Gastroesophageal sphincter (tissue), 4 donors: ENCODE measurements at places on chromosomes 3 and 15.
A peak's percentile ranks its signal among the peaks of the same experiment; 100 is the strongest.

DNA sequence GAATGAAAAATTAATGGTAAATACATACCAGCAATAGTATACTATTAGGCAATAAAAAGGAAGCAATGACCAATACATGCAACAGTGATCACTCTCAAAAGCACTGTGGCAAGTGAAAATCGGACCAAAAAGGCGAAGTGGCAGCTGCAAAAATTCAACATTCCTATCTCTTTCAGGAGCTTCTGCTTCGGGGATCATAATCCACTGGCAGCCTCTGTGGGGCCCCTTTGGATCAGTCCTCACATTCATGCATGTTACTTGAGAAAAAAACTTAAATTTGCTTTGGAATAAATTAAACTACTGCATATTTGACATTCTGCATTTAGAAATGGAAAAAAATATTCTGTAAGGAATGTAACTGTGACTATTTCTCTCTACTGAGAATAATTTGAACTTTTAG is 425.6 kb downstream of the NR2F2 start:
- no peak for ATAC-seq

DNA sequence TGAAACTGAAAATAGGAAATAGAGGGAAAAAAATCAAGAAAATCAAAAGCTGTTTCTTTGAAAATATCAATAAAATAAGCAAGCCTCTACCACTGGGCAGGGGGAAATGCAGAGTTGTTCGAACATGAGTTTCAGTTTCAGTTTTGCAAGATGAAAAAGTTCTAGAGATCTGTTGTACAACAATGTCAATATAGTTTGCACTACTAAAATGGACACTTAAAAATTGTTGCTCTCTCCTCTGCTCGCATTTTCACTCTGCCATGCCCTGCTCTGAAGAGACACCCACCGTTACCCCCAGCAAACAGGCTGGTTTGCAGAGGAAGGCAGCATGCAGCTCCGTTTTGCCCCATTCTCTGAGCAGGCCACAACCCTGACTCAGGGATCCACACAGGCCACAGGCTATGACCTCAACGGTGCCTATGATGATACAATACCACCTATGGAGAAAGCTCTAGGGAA is 64.5 kb downstream of the ZNF148 start:
- no peak for ATAC-seq

DNA sequence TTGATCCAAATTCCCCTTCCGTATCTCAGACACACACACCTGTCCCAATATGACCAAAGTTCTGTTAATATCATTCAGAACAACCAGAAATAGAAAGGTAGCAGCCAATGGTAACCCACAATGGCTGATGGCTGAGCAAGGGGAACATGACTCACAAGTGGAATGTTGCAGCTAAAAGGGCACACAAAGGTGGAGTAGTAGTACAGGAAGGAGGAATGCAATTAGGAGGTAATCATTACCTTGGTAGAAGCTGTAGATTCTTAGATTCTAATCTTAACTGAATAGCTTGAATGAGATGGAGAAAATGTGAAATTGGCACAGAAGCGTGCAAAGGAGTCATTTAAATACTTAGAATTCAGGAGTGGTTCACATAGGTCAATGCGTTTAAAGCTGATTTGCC is 347.9 kb downstream of the NR2F2 start:
- no peak for ATAC-seq

- ATAC-seq, result no peak
Measured at GRCh38 chr3:152202976-152203626, 65.6 kb upstream of the MBNL1 start.

DNA sequence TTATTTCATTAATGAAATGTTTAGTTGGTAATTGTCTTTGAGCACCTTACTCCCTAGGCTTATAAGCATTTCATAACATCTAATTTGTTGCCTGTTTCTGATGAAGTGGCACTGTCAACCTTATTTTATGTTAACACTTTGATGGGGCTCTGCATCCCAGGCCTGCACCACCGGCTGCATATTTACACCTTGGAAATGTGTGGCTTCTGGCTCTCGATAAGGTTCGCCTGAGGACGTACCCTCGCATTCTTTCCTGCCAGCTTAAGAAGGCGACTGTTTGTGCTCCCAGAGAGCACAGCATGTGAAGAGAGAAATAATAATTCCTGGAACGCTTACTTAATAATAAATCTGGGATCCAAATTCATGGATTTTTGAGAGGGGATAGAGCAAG is 763.3 kb upstream of the CFAP20DC start:
- peak; percentile 50 for ATAC-seq

DNA sequence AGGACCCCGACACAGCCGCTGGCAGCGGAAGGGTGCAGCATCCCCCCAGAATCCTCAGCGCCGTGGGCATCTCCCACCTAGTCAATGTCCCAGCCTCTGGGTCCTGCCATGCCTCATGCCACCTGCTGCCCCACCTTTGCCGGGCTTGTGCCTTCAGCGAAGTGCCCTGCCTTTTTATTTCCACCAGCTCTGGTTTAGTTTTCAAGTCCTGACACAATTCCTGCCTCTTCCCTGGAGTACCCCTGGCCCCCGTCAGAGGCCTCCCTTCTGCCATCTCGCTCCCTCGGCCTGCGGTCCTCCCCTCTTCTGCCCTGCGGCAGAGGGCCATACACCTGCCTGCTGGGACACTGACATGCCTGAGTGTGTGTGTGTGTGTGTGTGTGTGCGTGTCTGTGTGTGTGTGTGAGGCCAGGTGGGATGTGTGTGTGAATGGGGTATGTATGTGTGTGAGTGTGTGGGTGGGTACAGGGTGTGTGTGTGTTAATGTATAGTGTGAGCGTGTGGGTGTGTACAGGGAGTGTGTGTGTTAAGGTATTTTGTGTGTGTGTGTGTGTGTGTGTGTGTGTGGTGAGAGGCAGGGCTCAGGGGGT is 129.9 kb downstream of the SMAD6 start:
- ATAC-seq, result no peak

DNA sequence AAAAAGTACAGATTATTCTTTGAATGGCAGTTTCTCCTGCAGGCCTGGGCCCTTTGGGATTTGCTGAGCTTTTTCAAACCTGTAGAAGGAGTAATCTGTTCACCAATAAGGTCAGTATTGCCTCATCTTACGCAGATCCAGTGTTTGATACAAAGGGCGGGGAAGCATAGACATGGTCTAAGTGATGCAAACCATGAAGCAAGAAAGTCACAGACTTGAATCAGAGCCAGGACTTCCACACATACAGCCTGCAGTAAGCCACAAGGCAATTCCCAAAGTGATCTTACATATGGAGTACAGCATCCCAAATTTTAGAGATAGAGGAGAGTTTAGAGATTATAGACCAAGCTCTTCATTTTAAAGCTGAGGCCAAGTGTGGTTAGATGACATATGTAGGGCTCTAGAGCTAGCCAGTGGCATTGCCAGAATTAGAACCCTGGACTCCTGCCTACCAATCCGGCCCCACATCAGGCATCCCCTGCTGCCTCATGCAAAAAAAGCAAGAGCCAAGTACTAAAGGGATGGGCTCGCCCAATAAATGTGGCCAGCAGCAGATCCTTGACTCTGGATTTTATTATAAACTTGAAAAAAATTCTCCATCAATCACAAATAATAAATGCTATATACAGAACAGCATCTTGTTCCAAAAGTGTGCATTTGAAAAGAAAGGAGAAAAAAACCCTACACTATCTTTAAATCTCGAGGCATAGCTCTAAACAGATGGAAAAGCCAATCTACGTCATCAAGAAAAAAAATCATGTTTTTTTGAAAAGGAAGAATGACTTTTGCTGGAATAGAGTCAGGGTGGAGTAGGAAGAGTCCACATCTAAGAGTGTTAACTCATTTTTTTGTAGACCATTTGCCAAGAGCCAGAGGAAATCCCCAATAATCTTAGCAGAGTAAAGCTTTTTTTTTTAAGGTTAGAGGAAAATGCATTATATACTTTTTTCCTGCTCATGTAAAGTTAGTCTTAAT is 24.0 kb downstream of the ABI3BP start:
- peak; percentile 87 for ATAC-seq

DNA sequence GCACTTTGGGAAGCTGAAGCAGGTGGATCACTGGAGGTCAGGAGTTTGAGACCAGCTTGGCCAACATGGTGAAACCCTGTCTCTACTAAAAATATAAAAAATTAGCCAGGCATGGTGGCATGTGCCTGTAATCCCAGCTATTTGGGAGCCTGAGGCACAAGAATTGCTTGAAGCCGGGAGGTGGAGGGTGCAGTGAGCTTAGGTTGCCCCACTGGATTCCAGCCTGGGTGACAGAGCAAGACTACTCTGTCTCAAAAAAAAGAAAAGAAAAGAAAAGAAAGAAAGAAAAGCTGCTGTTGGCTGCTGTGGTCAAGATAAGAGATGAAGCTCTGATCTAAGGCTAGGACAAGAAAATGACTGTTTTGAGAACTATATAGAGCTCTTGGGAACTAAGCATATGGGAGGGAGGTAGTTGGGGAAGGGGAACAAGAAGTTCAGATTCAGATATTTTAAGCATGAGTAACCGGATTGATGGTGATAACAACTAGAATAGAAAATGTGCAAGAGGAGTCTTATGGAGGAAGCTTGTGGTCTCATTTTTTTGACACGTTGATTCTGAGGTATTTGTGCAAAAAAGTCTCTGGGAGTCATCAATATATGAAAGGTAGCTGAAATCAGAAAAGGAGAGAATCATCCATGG is 25.7 kb downstream of the DNAH12 start:
- no peak for ATAC-seq

DNA sequence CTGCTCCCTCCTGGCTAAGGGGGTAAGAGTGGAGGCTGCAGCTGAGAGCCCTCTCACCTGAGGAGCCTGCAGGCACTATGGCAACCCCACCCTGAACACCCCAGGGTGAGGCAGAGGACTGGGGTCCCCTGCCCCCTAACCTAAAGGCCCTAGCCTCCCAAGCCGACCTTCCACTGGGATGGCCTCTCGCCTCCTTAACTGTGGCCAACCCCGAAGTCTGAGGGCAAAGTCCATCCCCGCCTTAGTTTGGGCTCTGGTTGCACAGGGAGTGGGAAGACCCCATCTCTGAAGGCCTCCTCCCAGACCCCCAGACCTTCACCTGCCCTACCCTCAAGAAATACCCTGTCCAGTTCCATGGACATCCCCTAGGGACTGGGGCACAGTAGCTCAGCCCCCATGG is 100.6 kb upstream of the PRR23E start:
- ATAC-seq, result no peak

GRCh38 chr3:30691944-30692343 is 85.5 kb downstream of the TGFBR2 start:
- peak; percentile 38 for ATAC-seq

DNA sequence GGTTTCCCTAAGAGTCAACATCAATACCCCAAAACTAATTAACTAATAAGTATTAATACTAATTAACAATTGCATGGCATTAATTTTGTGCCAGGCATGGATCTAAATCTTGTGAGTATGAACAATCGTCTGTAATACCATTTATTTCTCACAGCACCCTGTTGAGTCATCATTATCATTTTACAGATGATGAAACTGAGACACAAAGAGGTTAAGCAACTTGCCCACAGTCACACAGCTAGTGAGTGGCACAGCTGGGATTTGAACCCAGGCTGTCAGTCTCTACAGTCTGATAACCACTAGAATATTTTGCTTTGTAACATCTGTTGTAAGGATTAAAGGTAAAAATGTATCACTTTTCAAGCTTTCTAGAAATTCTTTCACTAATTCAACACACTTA is 423.4 kb upstream of the WNT5A start:
- no peak for ATAC-seq

DNA sequence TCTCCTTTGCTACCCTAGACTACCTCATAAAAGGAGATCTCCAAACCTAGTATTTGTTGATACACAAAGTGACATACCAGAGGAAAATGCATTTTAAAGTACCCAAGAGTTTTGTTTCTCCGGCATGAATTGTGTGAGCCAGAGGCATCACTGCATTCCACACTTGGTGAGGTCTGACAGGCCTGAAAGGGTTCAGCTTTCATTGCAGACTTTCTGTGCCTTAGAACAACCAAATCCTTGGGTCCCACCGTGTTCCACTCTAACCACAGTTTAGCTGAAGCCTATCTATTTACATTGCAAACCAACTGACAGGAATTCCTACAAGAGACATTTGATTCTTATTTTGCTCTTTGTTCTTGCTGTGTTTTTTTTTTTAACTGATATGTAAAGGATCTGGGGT is 21.0 kb upstream of the EID1 start:
- ATAC-seq, result no peak

GRCh38 chr15:64673866-64674265 is 101.5 kb downstream of the RBPMS2 start:
- no peak for ATAC-seq

DNA sequence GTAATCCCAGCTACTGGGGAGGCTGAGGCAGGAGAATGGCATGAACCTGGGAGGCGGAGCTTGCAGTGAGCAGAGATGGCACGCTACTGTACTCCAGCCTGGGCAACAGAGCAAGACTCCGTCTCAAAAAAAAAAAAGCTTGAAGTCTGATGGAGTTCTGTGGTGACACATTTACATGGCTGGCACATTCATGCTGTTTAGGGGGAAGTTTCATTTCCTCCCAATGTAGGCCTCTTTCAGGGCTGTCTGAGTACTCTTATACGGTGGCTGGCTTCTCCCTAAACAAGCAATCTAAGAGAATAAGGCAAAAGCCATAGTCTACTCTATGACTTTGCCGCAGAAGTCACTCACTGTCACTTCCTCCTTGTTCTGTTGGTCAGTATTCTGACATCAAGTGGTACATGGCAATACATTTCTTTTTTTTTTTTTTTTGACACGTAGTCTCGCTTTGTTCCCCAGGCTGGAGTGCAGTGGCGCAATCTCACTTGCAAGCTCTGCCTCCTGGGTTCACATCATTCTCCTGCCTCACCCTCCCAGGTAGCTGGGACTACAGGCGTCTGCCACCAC is 41.2 kb downstream of the OIP5 start:
- no peak for ATAC-seq

DNA sequence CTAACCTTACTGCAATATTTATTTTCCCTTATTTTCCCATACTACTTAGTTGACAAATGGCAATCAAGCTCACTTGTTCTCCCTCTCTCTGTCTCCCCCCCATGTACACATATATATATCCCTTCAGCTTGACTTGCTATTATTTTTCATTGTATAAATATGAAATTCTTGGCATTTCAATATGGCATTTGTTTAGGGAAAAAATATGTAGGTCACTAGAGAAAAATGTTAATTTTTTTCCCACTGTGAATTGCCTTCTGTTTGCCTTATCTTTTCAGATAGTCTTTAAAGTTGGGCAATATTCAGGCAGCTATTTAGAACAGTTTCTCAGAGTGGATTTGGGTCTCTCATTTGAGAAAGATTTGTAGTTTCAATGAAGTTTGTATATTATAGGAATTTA is 62.8 kb upstream of the UTS2B start:
- ATAC-seq, result no peak

- ATAC-seq, result no peak
Measured at GRCh38 chr3:56975567-56975966, 84.9 kb upstream of the SPATA12 start.
